Vagina (tissue), 2 donors: ENCODE measurements at places on chromosomes 6 and 20.

- no peak for DNase-seq
Measured at GRCh38 chr6:70847106-70848084, 109.5 kb downstream of the B3GAT2 start.

DNA sequence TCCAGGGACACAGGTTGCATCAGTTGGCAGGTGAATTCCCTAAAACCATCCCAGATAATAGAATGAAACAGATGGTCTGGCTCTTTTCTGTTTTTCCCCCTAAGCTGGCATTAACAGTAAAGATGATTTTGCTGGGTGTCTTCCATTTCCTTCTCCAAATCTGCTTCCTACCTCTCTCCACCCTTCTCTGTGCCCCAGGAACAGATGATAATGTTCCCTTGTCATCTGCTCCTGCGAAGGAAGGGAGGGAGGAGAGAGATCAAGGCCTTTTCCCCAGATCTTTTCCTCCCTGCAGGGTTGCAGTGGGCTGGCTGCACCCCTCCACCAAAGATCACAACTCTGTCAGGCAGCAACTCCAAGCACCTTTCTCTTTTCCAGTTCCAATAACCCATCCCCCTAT, 156.5 kb upstream of the PRDM1 start:
- DNase-seq = no peak

DNA sequence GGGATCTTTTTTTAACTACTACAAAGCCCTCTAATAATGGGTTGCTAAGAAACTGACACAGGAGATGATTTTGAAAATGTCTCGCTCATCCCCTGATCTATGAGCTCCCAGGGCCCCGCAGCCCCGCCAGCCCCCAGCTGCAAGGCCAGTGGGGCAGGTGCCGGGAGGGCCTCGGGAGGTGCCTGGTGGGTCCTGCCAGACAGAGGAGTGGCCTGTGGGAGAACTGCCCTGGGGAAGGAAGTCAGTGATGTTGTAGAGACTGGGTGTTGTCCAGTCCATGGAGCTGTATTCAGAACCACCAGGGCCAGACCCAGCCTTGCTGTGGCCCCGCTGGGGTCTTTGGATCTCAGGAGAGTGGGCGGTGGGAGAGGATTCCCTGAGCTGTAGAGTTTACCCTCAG, 258.7 kb downstream of the TAF4 start:
- no peak for DNase-seq

DNA sequence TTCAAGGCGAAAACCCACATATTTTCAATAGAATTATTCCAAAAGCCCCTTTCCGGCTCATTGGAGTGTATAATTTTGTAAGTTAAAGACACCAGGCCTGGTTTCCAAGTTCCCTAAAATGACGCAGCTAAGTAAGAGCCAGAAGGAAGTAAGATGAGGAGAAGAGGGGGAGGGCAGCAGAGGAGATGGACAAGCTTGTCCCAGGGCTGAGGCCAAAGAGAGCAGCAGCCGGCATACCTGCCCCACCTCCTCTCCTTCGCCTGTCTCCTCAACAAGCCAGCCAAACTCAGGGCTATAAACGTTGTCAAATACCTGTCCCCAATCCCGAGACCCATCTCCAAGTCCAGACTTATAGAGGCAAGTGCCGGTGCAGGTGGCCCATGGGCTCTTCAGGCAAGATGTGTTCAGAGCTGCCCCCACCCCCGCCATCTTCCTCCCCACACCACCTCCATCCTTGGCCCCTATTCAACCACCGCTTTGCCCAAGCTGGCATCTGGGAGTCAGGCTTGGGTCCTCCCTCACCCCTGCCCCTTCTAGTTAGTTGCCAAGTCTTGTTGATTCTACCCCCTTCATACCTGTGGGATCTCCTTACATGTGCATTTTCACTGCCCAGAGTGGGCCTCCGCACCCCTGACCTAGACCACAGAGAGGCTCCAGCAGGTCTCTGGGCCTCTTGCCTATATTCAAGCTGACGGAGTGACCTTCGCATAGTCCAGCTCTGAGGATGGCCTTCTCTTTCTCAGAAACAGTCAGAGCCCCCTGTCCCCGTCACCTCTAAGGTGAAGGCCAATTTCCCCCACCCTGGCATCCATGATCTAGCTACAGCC, 75.7 kb upstream of the SIRPA start:
- no peak for DNase-seq

DNA sequence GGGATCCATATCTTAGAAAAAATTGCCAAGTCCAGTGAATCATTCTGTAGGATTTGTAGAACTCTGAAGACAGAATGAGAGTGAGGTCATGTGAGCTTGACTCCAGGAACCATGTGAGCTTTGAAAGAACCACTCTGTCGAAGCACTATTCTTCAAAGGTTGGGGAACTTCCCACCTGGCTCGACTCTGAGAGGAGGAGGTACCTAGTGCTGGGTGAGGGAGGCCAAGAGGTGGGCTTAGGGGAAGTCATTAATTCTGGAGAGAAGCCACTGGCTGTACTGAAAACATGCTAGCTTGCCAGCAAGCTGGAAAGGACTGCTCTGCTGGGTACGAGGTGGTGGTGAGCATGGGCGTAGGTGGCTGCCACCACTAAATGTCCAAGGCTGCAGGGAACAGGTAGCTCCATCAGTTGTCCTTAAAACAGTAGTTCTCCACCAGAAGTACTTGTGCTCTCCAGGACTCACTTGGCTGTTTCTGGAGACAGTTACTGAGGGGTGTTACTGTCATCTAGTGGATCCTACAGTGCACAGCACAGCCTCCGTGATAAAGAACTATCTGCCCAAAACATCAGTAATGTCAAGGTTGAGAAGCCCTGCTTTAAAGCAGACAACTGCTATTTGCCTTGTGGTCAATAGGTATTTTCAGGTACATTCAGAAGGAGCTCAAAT, 34.7 kb upstream of the SYNJ2 start:
- DNase-seq = no peak

DNA sequence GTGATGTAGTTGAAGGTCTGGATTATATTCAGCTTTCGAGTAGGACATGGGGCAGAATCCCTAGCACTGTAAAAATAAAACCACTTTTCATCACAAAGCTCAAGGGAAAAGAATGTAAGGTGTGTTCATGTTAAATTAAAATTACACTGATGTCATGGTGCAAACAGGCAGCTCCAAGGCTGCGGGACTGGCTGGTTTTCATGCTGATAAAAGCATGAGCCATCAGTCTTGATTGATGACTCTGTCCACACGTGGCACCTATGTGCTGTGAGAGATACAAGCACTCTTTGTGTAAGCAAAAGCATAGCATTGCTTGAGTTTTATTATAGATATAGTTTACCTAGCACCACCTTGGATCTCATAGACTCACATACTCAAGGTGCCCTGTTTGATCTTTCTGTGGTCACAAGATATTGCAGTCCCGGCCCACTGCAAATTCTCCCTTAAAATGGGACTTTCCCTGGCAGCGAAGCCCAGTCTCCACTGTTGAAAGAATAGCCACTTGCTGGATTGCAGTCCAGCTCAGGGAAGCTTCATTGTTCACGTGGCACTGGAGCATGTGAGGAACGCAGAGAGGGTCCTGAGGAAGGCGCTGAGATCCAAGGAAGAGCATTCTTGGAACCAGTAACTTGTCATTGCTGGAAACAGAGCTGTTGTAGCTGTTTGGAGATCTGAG, 90.6 kb downstream of the TIAM2 start:
- DNase-seq = no peak

DNA sequence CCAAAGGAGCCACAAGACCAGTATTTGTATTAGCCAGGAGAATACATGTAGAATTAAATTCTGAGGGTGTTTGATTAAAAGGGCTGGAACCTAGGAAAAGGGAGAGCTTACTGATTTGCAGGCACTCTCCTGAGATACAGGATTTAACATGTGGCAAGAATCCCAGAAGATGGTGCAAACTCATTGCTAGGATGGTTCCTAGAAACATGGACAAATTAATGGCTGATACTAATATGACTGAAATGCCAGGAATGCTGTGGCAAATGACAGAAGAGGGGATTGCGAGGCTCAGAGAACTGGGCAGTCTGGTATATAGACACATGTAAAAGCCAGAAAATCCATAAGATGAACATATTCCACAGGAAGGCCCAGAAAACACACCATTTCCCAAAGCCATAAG, 118.1 kb downstream of the RWDD2A start:
- no peak for DNase-seq

DNA sequence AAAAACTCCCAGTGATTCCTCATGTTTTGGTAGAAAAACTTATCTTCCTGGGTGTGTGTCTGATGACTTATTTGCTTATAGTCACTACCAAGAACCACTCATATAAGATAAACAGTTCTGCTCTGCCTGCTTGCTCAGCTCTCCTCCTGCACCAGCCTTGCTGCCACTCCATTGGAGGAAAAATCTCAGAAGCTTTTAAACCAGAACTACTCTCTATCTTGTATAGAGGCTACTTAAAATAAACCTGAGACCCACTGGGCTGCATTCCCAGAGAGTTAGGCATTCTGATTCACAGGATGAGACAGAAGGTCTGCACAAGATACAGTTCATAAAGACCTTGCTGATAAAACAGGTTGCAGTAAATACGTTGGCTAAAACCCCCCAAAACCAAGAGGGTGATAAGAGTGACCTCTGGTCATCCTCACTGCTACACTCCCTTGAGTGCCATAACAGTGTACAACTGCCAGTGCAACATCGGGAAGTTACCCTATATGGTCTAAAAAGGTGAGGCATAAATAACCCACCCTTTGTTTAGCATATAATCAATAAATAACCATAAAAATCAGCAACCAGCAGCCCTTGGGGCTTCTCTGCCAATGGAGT, 728.3 kb downstream of the EPHA7 start:
- DNase-seq = no peak

GRCh38 chr6:168372889-168373288, 53.3 kb upstream of the DACT2 start:
- DNase-seq = no peak

DNA sequence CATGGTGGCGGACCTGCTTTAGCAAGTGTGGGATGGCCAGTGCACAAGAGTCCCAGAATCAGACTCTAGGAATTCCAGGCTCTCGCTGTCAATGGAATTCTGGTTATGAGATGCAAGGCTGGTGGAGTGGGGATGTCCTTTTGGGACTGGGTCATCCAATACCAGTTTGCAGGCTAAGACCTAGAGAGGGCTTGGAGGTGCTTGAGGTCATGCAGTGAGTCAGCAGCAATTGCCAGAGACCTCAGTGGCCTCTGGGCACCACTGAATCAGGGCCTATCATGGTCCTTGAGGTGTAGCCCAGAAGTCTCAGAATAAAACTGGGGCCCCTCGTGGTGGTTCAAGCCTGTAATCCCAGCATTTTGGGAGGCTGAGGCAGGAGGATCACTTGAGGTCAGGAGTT, 1.4 kb upstream of the SCRT2 start:
- DNase-seq = no peak

- DNase-seq = no peak
Measured at GRCh38 chr6:122695188-122695587, 84.3 kb upstream of the FABP7 start.

DNA sequence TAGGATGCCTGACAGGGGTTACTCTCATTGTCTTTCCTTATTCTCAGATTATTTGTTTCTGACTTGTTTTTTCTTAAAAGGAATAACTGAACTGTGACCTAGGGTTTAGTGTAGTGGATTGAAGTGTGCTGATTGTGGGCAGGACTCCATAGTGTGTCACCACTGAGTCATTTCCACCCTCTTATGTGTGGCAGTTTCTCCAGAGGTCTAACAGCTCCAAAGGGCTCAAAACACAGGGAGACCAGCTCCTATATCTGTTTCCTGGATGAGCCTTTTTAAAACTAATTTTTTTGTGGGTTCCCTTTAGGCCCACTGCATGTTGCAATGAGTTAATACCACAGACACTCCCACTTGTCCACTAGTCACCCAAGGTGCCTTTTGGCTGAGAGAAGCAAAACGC, 951.1 kb upstream of the ADGRB3 start:
- DNase-seq = no peak

GRCh38 chr6:90421666-90422065, 125.0 kb upstream of the BACH2 start:
- no peak for DNase-seq

GRCh38 chr20:2942439-2942838, 69.2 kb downstream of the PTPRA start:
- no peak for DNase-seq

GRCh38 chr20:64064145-64064698, 1.2 kb downstream of the TCEA2 start:
- no peak for DNase-seq

- no peak for DNase-seq
Measured at GRCh38 chr20:22692119-22692475, 107.7 kb upstream of the FOXA2 start.

DNA sequence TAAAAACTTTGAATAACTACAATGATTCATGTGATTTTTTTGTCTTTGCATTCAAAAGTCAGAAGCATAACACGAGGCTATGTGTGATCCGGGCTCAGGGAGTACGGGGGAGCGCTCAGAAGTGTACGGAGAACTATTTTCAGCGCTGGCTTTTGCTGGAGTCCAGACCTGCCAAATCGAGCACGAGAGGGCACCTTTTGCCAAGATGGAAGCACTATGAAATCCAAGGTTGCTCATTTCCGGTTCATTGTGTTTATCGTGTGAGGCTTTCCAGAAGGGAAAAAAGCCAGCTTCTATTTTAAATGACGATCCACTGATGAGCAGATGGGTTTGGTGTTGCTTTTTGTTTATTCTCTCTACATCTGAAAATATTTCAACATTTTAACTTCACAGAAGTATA, 11.3 kb downstream of the RAMACL start:
- no peak for DNase-seq

GRCh38 chr6:135182071-135183001, 1.2 kb downstream of the MYB start:
- no peak for DNase-seq

DNA sequence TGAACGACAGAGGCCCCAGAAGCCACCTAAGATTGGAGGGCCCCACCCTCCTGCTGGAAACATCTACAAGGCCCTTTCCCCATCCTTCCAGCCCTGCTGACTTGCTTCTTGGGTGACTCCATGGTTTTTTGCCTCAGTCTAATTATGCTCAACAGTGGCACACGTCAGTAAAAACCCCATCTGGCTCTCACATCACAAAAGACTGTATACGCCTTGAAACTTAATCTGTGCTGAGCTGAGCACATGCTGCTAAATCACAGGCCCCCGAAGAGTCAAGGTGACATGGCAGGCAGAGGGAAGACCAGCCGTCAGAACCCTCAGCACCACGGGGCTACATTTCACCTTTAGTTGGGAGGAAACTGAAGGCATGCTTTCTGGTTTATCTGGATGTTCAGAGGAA, 323.1 kb downstream of the CDH26 start:
- DNase-seq = no peak

DNA sequence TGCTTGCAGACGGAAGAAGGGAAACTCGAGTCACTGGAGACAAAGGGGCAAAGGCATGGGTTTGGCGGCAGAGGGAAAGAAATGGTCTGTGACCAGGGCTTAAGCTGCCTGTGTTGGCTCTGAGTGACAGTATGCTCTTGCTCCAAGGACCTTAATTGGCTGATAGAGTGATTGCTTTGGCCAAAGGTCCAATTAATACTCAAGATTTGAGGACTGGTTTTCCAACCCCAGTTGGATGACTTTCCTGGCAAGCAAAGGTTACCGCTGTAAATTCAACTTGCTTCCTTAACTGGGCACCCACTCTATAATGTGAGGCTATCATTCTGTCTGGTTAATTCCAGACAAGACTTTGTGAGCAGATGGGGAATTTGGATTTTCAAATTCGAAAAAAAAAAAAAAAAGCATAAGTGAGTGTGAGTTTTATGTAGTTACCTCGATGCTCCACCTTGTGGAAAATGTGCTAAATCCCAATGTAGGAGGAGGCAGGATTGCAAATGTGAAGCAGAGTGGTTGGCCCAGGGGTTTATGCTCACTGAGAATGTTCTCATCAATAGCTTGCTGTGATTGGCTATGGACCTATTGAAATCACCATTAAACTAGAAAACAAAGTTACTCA, 150.7 kb upstream of the GMDS start:
- no peak for DNase-seq

GRCh38 chr20:1644101-1644962, 13.2 kb downstream of the SIRPG start:
- DNase-seq = peak; percentile 62
